ENCODE measurements at places on chromosomes 7 and 10.

GRCh38 chr10:3350617-3351258, 178.2 kb upstream of the PITRM1 start:
- no peak for DNase-seq

DNA sequence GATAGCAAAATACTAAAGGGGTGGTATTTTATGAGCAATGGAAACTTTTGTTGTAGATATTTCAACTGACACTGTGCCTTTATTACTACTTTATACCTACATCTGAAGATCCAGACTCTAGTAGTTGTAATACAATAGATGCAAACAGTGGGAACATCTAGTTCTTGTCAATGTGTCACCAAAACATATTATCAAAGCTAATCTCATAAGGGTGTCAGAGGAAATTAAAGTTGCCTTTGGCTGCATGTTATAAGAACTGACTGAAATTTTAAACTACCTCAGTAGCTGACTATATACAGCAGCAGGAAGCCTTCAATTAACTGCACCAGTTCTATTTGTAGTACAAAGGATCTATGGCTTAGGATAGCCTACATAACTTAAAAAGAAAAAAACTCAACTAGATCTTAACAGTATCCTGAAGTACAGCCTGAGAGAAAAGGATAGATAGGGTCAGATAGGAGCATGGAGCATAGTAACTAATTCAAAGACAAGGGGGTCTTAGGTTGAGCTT, 30.9 kb downstream of the HDAC9 start:
- DNase-seq: no peak

DNA sequence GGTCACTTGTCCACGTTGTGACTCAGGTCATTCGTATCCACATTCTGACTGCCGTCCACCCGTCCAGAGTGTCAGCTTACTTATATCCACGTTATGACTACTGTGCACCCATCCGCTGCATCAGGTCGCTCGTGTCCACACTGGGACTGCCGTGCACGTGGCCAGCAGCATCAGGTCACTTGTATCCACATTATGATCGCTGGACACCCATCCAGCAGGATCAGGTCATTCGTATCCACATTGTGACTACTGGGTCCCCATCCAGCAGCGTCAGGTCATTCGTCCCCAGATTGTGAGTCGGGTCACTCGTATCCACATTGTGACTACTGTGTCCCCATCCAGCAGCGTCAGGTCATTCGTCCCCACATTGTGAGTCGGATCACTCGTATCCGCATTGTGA, 47.3 kb upstream of the SUN1 start:
- DNase-seq: no peak

DNA sequence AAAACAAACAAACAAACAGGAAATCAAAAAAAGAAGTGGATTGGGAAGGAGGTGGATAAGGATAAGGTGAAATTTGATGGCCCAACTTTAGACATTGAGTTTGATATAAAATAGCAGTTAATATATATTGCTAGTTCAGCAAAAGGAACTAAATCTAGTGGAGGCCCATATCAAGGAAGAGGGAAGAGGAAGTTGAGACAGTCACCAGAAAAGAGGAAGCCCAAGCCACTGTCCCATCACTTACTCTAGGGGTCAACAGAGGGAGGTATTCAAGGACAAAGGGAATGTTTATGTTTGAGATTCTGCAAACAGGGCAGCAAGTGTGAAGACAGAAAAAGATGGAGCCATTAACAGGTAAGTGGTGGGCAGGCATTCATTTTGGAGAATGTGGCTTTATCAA, 3.7 kb downstream of the LAMTOR4 start:
- DNase-seq: no peak

DNA sequence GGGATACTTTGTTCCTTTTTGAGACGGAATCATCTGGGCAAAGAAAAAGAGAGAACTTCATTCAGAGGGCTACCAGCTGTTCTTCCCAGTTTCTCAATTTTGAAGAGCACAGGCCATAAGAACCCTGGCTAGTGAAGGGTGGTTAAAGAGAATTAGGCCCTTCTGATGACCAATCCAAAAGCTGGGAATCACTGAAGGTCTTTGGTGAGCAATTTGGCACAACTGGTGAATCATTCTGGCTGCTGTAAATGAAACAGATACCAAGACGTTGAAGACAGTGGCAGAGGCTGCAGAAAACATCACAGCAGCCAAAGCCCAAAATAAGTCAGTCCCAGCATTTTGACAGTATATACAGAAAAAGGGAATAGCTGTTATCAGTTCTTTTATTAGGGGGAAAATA, 5.1 kb downstream of the RAPGEF5 start:
- DNase-seq: no peak

DNA sequence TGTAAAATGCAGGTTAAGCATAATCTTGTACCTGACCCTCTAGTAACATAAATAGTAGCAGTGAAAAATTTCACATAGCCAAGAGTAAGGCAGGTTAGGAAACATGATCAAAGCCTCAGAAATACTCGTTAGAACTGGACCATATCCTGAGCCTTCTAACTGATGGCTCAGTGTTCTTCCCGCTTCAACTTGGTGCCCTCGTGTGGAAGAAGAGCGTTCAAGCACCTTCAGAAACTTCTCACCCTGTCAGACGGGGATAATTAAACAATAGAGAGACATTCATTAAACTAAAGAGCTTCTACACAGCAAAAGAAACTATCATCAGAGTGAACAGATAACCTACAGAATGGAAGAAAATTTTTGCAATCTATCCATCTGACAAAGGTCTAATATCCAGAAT, 124.5 kb downstream of the MYOF start:
- DNase-seq: no peak

DNA sequence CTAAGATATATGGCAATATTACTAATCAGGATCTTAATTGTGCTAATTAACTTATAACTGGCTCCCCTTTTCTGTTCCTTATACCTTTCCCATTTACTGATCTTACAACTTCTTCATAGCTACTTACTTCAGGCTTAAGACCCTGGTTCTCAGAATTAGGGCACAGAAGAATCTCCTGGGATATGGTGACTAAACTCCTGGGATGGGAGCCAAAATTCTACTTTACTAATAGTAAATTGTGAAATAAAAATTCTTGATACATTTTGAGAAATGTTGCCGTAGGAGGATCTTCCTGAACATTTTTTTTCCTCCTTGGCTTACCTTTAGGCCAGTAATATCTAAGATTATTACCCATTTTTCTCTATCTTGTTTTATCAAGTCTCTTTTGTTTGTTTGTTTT, 309.5 kb downstream of the ATRNL1 start:
- DNase-seq: no peak

DNA sequence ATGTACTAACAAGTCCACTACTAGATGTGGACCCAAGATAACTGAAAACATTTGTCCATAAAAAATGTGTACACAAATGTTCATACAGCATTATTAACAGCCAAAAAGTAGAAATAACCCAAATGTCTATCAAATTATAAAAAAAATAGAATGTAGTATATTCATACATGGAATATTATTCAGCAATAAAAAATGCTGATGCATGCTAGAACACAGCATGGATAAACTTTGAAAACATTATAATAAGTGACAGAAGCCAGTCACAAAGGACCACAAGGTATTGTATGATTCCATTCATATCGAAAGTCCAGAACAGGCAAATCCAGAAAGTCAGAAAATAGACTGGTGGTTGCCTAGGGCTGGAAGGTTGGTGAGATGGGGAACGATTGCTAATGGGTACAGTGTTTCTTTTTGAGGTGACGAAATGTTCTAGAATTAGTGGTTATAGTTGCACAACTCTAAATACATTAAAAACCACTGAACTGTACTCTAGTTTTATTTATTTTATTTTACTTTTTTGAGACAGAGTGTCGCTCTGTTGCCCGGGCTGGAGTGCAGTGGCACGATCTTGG, 43.3 kb upstream of the ANLN start:
- no peak for DNase-seq

GRCh38 chr10:72253578-72253977, 20.1 kb upstream of the DDIT4 start:
- no peak for DNase-seq

GRCh38 chr7:26815426-26815825, 49.0 kb downstream of the SKAP2 start:
- DNase-seq: no peak

DNA sequence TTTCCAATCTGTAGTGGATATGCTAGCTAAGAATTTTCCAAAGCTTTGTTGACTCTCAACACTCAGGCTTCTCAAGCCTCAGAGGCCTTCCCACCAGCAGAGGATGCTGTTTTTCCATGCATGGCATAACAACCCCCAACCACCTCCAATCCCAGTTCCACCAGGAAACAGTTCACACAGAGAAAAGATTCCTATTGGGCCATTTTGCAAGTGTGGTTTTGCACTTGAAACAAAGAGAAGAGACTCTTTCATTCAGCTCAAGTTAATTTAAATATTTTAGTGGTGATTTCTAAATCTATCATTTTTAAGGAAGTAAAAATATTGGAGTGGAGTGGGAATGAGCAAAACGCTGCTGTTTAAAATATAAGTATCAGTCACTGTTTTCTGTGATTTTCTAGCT, 105.6 kb upstream of the COL1A2 start:
- DNase-seq: no peak

GRCh38 chr7:148191391-148192065, 399.0 kb upstream of the C7orf33 start:
- DNase-seq: no peak

DNA sequence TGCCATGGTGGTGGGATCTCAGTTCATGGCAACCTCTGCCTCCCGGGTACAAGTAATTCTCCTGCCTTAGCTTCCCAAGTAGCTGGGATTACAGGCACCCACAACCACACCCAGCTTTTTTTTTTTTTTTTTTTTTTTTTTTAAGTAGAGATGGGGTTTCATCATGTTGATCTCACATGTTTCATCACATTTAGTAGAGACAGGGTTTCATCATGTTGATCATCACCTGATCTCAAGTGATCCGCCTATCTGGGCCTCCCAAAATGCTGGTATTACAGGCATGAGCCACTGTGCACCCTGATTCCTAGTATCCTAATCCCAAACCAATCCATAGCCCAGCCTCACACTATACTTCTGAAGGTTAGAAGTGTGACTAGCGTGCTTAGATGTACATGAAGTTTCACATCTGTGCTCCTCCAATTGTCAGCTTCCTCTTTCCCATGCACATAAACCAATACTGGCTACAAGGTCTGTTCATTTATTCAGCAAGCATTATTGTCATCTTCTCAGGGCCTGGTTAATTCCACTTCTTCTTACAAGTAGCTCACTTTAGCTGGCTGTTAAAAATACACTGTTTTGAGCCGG, 6.8 kb upstream of the NAT16 start:
- no peak for DNase-seq

DNA sequence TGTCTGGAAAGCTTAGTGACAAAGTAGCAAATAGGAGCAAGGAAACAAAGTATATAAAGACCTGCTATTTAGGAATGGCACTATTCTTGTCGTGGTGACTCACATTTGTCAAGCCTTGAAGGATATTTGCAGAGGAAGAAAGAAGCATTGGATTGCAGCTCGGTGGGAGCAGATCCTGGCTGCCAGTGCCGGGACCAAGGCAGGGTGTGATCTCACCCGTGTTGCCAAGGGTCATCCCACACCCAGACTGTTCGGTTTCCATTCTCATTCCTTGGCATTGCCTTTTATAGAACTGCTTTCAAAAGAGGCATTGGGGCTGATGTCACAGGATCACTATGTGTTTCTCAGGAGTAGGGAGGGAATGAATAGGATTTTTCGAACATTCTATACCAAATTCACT, 176.2 kb downstream of the GALNT17 start:
- no peak for DNase-seq

GRCh38 chr7:150374472-150374871, 4.7 kb upstream of the ZNF775 start:
- DNase-seq: no peak

GRCh38 chr7:1901431-1902210, 231.5 kb downstream of the ELFN1 start:
- no peak for DNase-seq

DNA sequence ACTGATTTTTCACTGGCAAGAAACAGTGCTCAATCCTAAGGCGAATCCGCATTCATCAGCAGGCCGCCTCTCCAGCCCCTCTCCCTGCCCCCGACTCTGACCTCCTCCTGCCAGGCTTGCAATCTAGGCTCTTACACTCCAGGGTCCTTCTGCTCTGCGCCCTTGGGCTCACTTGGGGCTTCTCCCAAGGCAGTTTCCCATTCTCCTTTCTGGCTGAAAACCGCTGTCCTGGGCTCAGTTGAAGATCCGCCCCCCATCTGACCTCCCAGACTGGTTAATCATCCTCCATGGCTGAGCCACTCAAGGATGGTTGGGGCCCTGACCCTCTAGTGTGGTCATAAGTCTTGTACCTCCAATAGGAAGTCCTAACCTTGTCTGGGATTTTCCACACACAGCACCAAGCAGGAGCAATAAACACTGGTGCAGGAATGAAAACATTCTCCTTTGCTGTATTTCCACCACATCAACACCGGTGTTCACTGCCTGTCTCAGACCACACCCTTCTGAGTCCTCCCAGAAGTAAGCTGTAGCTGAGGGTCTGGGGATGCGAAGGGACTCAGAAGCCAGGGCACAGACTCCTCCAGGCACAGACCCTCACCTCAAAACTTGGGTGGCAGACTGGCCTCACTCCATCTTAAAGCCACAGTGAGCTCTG, 42.4 kb downstream of the TNS3 start:
- DNase-seq: no peak

GRCh38 chr7:23938937-23939552, 229.0 kb downstream of the STK31 start:
- DNase-seq: no peak

DNA sequence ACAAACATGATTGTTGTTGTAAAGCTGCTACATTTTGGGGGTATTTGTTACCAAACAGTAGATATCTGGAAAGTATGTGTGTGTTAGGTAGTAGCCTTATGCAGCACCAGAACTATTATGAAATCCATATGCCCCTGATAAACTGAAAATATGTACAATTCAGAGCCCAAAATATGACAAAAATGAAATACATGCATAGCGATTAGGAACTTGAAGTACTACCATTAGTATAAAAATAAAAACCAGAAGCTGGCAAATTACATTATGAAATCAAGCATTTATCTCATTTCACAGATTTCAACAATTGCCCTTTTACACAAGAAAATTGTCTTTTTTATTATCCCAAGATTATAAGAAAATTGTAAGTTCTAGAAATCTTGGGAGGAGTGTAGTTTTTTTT, 33.9 kb downstream of the SLC26A5 start:
- no peak for DNase-seq

GRCh38 chr7:1994931-1995330, 237.8 kb downstream of the MAD1L1 start:
- no peak for DNase-seq

DNA sequence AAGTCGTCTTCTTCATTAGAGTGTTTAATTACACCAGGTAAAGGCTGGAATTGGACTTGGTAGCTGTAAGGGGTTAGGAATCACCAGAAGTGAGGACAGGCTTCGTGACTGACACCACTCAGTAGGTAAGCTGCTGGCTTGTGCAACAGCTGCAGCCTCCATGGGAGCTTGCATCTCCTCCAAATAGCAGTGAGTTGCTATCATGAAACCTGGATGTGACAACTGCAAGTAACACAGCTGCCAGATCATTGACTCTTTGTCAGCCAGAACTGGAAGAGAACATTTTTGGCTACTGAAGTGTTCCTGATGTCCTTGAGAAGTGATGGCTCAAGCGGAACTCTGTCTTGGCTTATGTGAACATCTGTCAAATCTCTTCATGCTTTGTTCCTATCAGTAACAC, 64.1 kb upstream of the MSRB2 start:
- DNase-seq: no peak

GRCh38 chr7:155979994-155980393, 167.7 kb upstream of the SHH start:
- no peak for DNase-seq

Data from stimulated activated CD8-positive, alpha-beta memory T cell treated with anti-CD3 and anti-CD28 coated beads, Interleukin-4, amount 100 ng/mL, for 1 hour (primary cell).